ENCODE measurements at places on chromosomes 11 and 22. TPM values are rescaled to one million over a fixed set of nuclear protein-coding genes. Genes with fewer than 3 reads are reported as not detected.

Gene TOM1
- total RNA-seq = 84.5 TPM

Gene LRRC74B
- total RNA-seq = not detected

Gene MS4A3
- not detected for total RNA-seq

Gene OTOG
- not detected for total RNA-seq

Gene OR8B12
- not detected for total RNA-seq

Gene FAM168A
- 33.0 TPM for total RNA-seq

Gene OPCML
- not detected for total RNA-seq

Gene FAM111B
- 2.2 TPM for total RNA-seq

Gene OLFML1
- not detected for total RNA-seq

Gene OR5A1
- not detected for total RNA-seq

Gene TRIM51
- not detected for total RNA-seq

Gene FIBIN
- total RNA-seq = under 0.01 TPM

Gene TRIM48
- not detected for total RNA-seq

Gene FXYD2
- not detected for total RNA-seq

Gene PRODH
- 0.79 TPM for total RNA-seq

Gene PANX3
- total RNA-seq = not detected

Gene OR51B4
- not detected for total RNA-seq

Gene IGF2
- 9,662 TPM for total RNA-seq

Gene TMEM225
- not detected for total RNA-seq

Gene MOV10L1
- total RNA-seq = 0.39 TPM

Gene GP1BB
- total RNA-seq = 0.79 TPM

Gene BBOX1
- total RNA-seq = not detected

Gene CARNS1
- total RNA-seq = under 0.01 TPM

Gene APOL5
- total RNA-seq = not detected

Gene MRGPRE
- 0.87 TPM for total RNA-seq

Gene BIRC3
- 0.54 TPM for total RNA-seq

Gene C11orf52
- 8.1 TPM for total RNA-seq

Gene C1QTNF4
- 2.0 TPM for total RNA-seq

Gene ENTHD1
- not detected for total RNA-seq

Gene ZDHHC13
- 21.6 TPM for total RNA-seq

Gene ATP6V1E1
- 83.1 TPM for total RNA-seq

Gene THY1
- total RNA-seq = 69.7 TPM

Gene TIMM8B
- total RNA-seq = 30.7 TPM

Gene CERK
- 24.5 TPM for total RNA-seq

Gene CNTF
- total RNA-seq = 2.5 TPM

Gene XKR3
- not detected for total RNA-seq

Gene APOBEC3B
- 1.2 TPM for total RNA-seq
